Sigmoid colon (tissue), 7 donors: ENCODE measurements at places on chromosomes 1 and 21. TPM values are rescaled to one million over a fixed set of nuclear protein-coding genes. Genes with fewer than 3 reads are reported as not detected.

- peak; percentile 84 for DNase-seq
These were observed 11.0 kb downstream of the PLEKHA6 start for GRCh38 chr1:204348722-204349121.

DNA sequence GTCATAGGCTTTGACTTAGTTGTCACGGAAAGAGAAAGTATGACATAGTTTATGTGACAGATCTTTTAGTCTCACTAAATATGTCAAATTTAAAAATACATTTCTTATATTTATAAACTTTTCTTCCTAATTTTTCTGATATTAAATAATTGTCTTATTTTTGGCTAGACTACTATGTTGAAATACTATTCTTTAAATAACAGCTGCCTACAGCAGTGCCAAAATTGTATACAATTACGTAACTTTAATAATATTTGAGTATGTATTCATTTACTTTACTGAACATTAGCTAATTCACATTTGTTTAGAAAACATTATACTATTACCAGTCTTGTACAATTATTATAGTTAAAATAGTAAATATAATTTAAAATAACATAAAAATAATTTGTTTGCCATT is 137.4 kb downstream of the ADGRL4 start:
- no peak for DNase-seq

DNA sequence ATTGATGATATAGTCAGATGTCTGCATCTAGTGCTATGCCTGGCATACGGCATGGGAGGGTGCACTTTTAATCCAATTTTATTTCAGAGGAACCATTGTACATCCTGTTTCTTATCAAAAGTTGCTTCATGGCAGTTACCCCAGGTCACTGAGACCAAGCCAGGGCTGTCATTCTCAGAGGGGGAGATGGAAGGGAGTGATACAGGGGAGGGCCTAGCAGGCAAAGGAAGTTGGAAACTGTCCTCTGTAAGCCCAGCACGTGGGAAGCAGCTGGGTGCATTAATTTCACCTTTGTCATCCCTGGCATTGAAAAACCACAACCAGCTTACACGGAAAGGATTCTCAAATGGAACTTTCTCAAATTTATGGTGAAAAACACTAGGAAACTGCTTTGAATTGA is 458.7 kb upstream of the ADAMTS5 start:
- no peak for DNase-seq

DNA sequence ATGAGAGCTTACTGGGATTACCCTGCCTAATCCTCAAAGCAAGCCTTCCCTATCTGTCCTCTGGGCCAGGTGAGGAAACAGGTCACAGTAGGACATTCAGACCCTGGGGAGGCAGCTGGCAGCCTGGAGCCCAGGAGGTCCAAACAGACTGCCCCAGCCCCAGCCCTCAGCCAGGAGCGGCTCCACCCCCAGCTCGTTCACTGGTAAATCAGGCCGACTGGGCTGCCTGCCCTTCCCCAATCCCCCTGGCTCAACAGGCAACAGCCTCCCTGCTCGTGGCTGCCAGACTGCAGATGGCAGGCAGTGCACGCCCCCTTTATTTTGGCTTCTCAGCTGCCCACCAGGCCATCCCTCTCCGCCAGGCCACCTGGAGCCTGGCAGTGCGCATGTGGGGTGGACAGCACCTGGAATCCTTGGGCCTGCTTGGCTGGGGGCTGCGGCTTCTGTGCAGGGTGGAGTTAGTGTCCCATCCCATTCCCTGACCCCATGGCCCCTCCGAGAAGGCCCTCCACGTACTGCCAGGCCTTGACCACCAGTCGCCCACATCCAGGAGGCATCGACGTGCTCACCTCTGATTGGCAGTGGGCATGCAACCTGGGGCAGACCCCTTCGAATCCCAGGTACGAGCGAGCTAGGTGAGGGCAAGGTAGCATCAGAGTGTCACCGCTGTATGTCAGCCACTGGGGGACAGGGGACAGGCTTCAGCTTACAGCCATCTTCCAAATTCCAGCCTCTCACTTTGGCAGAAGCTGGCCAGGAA is 11.2 kb upstream of the ZNF670 start:
- DNase-seq, result no peak

DNA sequence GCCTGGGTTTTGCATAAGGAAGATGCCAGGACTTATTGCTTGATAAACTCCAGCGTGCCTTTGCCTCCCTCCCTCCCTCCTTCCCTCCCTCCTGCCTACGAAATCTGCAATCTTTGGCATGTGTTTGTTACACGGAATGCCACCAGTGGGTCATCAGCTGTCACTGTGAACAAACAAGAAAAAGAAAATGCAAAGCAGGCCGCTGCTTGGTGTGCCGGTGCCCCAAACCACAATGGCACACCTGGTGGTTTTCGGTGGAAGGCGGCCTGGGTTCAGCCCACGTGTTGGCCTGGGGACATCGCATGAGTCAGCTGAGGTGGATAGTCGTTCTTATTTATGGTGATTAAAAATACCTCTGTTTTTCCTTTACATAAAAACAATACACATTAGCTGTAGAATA is 16.3 kb upstream of the IFNLR1 start:
- no peak for DNase-seq

ACAP3 gene
- 43.3 TPM for total RNA-seq

KCNJ9 gene
- total RNA-seq, result 0.28 TPM
